ENCODE measurements at places on chromosomes 6 and 20.
A peak's percentile ranks its signal among the peaks of the same experiment; 100 is the strongest.

DNA sequence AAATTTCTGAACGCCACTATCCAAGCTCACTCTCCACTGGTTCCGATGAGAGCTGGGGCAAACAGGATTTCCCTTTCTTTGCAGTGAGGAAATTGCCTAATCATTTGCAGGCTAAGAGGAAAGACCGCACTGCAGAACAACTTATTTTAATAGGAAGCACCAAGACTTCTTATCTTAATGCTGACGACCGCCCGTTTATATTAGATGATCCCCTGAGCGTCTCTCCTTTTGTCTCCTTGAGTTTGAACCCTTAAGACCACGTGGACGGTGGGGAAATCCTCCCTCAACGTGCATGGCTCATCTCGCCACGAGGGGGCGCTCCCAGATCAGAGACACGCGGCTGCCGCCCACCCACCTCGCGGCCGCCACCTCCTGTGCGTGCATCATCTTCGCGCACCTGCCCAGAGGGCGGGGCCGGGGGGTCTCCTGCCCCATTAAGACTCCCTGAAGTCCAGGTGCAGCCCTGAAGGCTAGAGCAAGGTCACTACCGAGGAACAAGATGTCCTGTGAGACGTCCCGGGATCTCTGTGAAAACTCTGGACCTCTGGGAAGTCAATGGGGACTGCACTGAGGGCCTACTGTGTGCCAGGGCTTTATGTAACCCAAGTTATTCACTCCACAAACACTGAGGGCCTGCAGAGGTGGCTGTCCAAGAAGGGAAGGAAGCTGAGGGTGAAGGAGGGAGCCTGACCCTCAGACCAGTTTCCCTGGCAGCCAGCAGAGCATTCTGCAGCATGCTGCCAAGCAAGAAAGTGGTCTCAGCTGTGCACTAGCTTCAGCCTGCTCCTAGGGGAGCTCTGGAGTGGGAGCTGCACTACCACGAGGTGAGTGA lies 28.1 kb downstream of the PDYN start:
- no peak for DNase-seq

DNA sequence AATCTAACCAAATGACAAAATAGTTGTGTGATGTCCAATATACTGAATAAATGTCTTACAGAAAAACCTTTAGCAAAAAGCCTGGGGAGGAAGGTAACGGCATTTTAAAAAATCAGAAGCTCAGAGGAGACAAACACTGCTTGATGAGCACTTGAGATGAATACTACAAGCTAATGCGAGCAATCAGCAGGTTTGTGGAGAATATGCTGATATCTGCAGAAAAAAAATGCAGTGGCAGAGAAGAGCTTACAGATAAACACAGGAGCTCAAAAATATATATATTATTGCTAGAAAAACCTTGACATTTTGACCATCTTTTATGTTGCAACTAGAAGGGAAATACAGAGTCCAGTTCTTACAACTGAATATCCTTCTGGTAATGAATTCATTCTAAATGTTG lies 972.7 kb downstream of the KIF16B start:
- no peak for DNase-seq

- DNase-seq = no peak
Observed at GRCh38 chr6:75611011-75611701, 9.5 kb downstream of the SENP6 start.

DNA sequence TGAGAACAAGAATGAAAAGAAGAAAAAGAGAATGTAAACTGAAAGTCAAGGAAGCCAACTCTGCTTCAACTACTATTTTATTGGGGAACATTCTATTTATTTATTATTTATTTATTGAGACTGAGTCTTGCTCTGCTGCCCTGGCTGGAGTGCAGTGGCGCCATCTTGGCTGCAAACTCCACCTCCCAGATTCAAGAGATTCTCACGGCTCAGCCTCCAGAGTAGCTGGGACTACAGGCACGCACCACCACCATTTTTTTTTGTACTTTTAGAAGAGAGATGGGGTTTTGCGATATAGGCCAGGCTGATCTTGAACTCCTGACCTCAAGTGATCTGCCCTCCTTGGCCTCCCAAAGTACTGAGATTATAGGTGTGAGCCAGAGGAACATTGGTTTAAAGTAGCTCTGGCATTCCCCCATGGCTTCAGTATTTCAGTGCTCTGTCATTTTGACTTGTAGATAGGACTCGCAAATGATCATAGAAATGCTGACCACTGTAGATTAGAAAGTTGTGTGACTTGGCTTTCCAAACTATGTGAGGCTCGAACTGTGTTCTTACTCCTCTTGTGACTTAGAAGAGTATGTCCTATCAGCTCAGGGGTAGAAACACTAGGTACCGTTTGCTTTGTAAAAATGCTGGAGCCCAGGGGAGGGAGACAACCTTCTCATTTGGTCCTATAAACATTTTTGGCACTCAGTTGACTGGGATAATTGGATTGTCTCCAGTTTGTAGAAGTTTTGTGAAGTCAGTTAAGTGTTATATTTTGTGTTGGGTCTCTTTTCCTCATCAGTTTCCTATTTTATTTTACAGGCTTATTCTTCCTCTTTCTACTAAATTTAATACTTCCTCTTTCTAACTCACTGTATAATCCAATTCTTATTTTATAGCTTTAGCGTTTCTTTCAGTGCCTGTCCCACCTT lies 544.9 kb upstream of the CITED2 start:
- DNase-seq = no peak

DNA sequence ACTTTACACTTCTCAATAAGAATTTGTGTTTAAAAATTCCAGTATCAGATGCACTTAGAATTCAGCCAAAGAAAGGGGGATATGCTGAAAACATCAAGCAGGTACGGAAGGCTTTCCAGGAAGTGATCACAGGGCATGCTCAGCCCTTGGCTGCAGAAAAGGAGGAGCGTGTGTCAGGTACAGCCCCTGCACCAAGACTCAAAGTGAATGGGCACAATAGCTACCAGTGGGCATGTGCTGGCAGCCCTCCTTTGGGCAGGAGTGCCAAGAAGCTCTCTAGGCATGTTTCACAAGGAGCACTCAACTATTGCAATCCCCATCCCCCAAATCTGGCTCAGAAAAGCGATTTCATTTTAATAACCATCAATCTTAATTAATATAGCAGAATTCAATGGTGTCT lies 298.8 kb downstream of the GMDS start:
- no peak for DNase-seq

DNA sequence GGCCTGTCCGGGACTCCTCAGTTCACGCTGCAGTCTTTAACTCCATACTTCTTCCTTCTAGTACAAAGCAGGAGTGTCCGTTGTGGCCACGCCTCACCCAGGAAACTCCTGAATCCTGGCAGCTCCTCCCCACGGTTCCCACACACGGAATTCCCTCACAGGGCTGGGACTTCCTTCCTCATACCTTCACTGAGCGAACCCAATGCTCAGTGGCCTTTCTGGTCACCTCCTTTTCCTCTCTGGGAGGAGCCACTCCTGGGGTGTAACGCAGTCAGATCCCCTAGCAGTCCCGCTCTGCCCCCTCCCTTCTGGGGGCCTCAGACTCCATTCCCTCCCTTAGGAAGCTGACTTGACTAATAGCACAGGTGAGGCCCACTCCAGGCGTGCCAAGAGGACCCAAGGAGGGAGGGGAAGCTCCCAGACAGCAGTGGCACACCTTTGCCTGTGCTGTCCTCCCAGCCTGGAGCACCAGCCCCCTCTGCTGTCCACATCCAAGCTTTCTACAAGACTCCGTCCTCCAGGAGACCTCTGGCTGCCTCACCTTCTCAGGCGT lies at the start of gene SLC52A3:
Gene SLC52A3, minus strand, starts transcription at position 75 of the 553 bp plus-strand sequence. CDS start 2,726 bp downstream, outside the sequence.
- DNase-seq = no peak

GRCh38 chr6:53627391-53628218 lies 38.0 kb downstream of the KLHL31 start:
- no peak for DNase-seq

DNA sequence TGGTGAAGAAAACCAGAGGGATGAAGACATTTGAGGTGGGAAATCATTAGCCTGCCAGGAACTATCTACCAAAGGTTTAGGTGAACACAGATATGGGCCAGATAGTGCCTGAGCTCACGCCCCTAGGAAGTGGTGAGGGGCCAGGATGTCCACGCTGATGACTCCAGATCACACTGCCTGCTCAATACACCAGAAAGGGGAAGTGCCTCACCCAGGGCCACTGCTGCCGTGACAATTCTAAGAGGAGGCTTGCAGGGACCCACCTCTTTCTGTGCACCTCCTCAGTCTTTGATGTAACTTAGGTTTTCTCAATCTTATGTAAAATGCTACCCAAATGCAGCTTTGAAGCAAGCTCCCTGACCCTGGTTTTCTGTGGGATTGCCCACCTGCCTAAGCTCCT lies 5.4 kb upstream of the RAB44 start:
- DNase-seq = no peak

- DNase-seq = no peak
Observed at GRCh38 chr6:148689168-148689567, 57.7 kb upstream of the UST start.

DNA sequence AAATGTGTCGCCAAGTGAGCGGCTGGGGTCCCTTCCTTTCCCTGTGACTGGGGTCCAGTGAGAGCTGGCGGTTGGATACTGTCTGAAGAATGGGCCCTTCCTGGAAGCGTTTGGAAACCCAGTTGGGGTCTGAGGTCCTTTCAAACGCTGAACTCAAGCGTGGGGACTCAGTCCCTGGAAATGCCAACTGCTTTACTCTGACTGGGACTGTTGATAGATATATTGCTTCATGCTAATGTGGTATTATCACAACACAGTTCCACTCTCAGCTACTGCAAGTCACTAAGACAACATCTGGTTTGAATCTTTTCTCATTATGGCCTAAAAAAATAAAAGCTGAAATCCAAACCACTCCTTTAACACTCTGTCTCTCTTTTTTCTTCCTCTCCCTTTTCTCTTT lies 23.7 kb upstream of the PSMF1 start:
- DNase-seq = no peak

DNA sequence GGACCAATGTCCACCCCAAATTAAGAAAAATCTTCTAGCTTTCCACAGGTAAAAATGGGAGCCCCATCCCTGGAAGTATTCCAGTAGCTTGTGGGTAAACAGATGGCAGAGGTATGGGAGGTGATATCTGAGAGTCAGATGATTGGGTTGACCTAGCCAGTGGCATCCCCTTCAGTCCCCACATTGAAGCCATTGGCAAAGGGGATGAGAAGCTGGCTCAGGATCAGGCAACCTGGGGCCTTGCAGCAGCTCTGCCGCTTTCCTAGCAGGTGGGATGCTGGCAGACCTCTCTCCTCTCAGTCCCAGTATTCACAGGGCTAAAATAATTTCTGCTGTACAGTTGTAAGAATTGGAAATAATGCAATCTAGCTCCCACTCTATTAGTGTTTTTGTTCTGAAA lies 108.9 kb upstream of the KCNG1 start:
- no peak for DNase-seq

GRCh38 chr20:32431457-32431856 lies 73.3 kb downstream of the ASXL1 start:
- DNase-seq = no peak

DNA sequence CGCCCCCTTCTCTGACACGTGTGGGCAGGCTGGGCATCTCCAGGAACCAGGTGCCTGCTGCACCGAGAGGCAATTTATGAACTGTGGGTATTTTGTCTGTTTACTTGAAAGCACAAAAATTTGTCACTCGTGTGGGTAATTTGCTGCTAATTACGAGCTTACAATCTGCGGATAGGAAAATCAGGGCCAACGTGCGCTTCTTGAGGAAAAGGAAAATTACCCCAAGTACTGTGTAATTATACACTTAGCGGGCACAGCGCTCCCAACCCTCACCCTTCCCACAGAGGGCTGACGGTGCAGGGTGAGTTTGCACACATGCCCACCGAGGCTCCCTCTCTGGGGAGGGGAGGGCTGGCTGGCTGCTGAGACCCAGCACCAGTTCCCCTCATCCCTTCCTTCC lies 25.3 kb upstream of the MDGA1 start:
- no peak for DNase-seq

GRCh38 chr20:45229264-45230056 lies 8.3 kb downstream of the SEMG2 start:
- DNase-seq = no peak

DNA sequence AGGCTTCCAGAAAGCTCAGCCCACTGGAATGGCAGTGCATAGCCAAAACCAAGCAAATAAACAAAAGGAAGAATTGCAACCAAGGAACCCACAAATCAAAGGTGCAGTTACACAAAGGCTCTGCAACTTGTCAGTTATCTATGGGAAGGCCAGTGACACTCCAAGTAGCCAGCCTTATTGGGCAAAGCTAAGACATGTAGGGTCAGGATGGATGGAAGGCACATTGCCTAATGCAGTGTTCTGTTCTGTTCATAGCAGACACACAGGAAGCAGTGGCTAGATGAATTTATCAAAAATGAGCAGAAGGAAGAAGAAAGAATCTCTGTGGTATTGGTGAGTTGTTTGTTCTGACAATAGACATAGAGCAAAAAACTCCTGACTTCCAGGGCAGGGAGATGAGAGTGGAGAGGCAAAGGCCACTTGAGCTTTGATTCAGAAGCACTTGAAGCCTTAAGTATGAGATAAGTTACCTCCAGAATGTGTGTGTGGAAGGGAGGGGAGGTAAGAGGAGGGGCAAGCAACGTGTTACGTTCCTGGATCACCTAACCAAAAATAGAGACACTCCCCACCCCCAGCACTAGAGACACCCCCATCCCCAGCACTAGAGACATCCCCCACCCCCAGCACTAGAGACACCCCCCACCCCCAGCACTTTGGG lies 57.9 kb upstream of the AKAP12 start:
- DNase-seq = no peak

DNA sequence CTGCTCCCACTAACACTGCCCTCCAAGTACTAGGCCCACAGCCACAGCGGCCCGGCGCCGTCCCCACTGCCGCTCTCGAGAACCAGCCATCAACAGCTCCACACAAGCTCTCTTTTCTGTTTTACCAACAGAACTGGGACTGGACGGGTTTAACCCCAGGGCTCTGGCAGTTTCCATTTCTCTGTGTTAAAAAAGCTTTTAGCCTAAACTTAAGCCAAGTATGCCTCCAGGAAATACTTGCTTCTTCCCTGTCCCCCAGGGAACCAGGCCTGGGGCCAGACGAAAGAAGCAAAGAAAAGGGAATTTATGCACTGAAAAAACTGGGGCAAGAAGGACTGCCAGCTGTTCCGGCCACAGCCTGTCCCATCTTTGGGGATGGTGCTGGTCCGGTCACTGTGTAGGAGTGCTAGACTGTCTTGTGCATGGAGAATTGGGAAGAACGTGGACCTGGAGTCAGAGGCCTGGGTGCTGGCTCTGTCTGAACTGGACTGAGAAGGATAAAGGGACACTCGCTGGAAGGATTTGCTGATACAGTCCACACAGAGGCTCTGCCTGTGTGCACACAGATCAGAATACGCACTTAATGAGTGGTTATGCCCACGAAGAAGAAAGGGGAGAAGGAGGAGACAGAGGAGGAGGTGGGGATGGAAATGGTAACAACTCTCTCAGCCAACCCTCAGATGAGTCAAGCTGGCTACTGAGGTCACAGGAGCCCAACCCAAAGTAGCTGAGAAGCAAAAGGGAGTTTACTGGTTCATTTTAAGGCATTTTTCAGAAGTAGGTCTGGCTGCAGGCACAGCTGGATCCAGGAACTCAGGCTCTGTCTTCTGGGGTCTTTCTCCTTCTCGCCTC lies 254.4 kb upstream of the PMEPA1 start:
- no peak for DNase-seq

GRCh38 chr6:129929433-129929832 lies 68.3 kb upstream of the TMEM244 start:
- peak; percentile 50 for DNase-seq
